A549 treated with AZD2906 at 1 μM for 4 hours (cell line): ENCODE measurements at places on chromosomes 1 and 21. TPM values are rescaled to one million over a fixed set of nuclear protein-coding genes. Genes with fewer than 3 reads are reported as not detected.

FCRL6 gene
- total RNA-seq = not detected in 5 replicates

PCAT6 gene
- total RNA-seq = 2.6 to 4.4 TPM (median 3.5 TPM) in 5 replicates

SPRR2A gene
- total RNA-seq = not detected in 5 replicates

ATXN7L2 gene
- 1.2 to 2.8 TPM (median 2.2 TPM) in 5 replicates for total RNA-seq

S100A3 gene
- total RNA-seq = 110 to 126 TPM (median 119 TPM) in 5 replicates

OR2T33 gene
- not detected in 5 replicates for total RNA-seq

NTMT2 gene
- not detected in 5 replicates for total RNA-seq

EFNA3 gene
- 12.3 to 14.8 TPM (median 14.2 TPM) in 5 replicates for total RNA-seq

MFSD2A gene
- total RNA-seq = 8.8 to 11.4 TPM (median 9.9 TPM) in 5 replicates

EDEM3 gene
- 6.5 to 9.0 TPM (median 7.2 TPM) in 5 replicates for total RNA-seq

RXRG gene
- 0.03 to 0.09 TPM (median 0.07 TPM) in 3 of 5 replicates, not detected in the others for total RNA-seq

BACH1 gene
- 3.6 to 7.2 TPM (median 5.1 TPM) in 5 replicates for total RNA-seq

ZZZ3 gene
- total RNA-seq = 14.8 to 19.7 TPM (median 14.8 TPM) in 5 replicates
